ENCODE measurements at places on chromosomes 1 and 21.

DNA sequence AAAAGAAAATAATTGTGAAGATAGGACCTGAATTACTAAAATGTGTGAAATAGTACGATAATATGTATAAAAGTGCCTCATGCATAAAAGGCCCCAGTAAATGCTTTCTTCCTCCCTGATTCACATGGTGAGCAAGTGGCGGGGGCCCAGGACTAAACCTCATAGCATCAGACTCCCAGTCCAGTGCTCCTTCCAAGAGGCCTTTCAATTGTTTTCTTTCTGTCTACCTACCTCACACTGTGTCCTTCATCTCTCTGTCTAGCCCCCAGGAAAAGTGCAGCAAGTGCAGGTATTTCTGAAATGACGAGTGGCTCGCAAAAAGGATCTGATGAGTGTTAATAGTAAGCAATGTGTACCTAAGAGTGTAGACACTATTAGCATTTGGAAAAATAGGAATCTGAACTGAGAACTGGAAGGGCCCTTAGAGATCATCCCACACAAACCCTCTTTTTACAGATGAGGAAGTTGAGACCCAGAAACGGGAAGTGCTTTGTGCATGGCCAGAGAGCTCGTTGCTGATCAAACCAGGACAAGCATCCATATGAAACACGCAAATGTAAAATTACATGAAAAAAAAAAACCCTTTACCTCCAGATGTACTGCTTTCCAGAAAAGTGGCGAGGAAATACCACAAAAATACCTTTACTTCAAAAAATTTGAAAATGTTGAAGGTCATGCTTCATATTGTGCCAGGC lies 118.2 kb upstream of the HOOK1 start:
- DNase-seq, result no peak

DNA sequence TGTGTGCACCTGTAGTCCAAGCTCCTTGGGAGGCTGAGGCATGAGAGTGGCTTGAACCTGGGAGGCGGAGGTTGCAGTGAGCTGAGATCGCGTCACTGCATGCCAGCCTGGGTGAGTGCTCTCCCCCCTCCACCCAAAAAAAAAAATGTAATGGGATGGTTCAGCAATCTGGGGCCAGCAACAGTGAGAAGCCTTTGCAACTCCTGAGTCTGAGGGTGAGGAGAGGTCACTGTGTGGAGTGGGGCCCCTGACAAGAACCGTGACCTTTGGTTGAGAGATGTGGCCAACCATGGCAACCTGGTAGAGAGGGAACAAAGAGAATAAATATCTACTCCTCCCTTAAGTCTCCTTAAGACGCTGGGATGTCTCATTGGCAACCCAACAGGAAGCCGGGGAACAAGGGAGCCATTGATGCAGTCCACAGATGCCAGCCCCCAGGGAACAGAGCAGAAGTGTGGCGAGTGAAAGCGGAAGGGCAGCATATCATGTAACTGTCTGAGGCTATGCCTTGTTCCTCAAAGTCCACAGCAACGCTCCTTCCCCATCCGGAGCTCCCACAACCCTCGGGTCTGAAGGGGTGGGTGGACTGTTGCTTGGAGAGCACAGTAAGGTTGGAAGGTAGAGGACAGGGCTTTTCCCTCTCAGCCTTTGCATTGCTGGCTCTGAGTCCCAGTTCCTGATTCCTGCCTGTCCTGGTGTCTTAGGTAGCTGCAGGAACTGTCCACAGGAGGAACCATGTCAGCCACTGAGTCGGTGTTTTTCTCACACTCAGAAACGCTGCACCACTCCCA lies 8.3 kb downstream of the TRNP1 start:
- no peak for DNase-seq

DNA sequence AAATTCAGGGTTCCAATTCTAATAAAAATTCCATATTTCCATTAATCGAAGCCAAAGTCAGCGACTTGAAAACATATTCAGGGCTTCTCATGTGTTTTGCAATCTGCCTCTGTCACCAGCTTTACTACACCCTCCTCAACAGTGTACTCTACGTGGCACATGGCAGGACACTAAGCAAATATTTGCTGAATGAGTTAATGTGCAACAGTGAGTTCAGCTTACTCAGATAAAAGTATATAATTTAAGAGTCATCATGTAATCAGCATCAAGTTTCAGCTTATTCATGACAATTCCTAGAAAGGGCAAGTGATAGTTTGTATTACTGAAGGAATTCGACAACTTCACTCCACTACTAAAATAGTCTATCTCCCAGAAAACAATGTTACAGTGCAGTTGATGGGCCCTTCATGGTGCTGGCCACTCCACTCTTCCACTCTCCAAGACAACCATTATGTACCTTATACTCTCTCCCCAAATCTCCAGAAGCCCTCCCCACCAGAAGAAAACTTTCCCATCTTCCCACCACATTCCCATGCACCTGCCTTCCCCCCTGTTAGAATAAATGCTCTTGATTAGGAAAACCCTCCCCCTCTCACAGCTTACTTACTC lies 97.3 kb downstream of the TTLL7 start:
- DNase-seq, result no peak

- DNase-seq, result no peak
Observed at GRCh38 chr1:29644812-29645211, 408.5 kb downstream of the PTPRU start.

GRCh38 chr1:10730985-10731384 lies 65.5 kb downstream of the CASZ1 start:
- DNase-seq, result no peak

GRCh38 chr1:30291526-30291925 lies 431.9 kb downstream of the MATN1 start:
- no peak for DNase-seq

DNA sequence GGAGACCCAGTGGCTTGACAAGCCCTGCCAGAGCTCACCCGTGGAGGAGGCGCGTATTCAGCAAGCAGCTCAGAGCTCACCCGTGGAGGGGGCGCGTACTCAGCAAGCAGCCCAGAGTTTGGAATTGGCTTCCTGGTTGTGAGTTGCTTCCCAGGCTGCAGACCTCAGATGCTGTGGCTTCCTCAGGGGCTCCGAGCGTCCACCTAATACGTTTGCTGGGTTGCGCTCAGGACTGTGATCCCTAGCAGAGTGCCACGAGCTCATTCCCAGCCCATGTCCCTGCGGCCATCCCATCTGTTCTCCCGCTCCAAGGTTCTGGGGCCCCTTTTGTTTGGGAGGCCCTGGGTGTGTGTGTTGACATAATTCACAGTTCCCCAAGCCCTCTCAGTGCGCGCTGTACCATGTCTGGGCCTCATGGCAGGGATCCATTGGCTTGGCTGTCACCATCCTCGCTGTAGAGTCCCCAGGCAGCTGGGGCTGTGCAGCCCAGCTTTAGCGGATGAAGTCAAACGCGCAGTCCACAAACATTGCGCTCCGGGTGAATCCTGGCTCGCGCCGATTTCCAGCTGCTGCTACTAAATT lies 3.6 kb downstream of the AJAP1 start:
- DNase-seq, result no peak

GRCh38 chr1:200428482-200429205 lies 18.8 kb upstream of the ZNF281 start:
- DNase-seq, result no peak

GRCh38 chr1:198913667-198914066 lies 274.8 kb downstream of the PTPRC start:
- no peak for DNase-seq

GRCh38 chr21:39232861-39233291 lies 49.6 kb upstream of the PSMG1 start:
- DNase-seq, result no peak

GRCh38 chr1:6775261-6776043 lies 9.8 kb upstream of the CAMTA1 start:
- DNase-seq, result no peak

DNA sequence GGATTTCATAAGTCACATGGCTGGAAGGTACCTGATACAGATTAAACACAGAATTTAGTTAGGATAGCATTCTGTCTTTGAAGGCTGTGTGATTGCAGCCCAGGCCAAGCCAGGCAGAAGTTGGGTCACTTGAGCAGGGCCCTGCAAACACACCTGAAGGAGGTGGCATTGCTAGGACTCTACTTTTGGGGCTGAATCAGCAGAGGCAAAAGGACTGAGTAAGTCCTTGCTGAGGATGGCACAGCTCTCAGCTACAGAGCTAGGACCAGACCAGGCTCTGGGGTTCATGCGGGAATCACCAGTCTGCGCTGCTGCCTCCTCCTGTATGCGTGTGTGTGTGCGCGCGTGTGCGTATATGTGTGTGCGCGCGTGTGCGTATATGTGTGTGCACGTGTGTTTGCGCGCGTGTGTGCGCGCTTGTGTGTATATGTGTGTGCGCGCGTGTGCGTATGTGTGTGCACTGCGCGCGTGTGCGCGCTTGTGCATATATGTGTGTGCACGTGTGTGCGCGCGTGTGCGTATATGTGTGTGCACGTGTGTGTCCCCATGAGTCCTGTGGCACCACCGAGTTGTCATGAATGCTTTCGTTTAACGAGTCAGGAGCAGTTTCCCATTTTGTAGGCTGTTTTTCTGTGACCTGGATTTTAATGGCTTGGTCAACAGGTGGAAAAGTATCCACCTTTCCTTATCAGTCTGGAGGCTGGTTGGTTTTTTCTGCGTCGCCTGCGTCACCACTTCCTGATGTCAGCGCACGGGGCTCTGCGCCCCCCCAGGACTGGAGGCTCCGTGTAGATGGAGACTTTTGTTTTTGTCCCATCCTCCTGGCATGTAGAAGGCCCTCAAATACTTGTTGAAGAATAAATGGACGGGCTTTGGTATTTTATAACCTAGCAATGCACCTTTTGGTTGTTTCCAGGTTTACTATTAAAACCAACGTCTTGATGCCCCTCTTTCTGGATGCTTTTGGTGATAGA lies 34.7 kb downstream of the ADARB1 start:
- no peak for DNase-seq

GRCh38 chr1:113074237-113074636 lies 1.2 kb downstream of the LRIG2 start:
- DNase-seq, result no peak

DNA sequence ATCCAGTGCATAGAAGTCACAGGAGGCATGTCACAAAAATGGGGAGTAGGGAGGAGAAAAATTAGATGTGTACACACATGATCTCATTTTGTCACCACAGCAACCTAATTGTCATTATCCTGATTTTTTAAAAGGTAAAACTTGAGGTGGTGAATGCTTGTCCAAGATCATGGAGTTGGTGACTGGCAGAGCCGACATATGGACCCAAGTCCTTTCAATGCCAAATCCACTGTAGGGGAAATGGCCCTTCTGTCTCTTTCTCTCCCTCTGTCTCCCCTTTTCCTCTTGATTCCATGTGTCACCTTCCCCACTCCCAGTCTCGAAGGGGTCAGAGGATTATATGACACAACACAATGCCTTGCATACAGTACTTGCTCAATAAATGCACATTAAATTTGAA lies 65.7 kb upstream of the JUN start:
- DNase-seq, result no peak

DNA sequence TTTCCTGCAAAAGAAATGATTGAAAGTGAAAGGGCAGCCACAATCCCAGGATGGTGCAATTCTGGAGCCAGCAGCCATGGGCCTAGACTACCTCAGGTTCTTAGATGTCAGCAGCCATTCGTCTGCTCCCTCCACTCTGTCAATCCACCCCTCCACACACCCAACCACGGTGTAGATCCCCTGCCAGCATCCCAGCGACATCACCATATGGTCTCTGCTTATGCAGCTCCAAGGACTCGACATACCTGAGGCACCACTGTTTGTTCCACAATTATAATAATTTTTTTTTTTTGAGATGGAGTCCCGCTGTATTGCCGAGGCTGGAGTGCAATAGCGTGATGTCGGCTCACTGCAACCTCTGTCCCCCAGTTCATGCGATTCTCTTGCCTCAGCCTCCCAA lies 6.5 kb downstream of the SYNC start:
- DNase-seq, result no peak

- DNase-seq, result no peak
Observed at GRCh38 chr1:178908358-178908757, 37.5 kb upstream of the ANGPTL1 start.

GRCh38 chr1:184973272-184974055 lies 844 bp downstream of the NIBAN1 start:
- DNase-seq, result peak; percentile 17

DNA sequence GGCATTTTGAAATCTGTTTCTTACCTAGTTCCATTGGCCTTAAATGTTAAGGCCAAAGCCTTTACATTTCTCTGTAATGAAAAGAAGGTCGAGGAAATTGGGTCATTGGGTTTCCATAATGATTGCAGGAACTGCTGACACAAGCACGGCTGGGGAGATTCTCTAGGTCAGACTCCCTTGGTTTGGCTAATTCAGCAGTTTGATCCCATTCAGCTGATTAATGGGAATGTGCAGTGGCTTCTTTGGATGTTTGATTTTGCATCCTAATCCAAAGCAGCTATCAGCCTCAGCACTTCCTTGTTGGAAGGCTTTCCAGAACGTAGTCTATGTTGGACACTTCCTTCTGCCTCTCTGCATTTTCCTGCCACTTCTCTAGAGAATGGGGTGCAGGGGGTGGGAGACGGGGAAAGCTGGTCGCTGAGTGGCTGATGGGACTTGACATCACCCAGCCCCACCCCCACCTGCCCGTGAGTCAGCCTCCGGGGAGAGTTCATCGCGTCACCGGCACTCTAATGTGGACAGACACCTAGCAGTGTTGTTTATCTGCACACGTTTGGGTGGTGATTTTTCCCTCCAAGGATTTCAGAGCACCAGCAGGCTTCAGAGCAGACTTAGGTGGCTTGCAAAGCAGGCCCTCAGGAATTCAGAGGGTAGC lies 5.4 kb downstream of the PSEN2 start:
- DNase-seq, result no peak

DNA sequence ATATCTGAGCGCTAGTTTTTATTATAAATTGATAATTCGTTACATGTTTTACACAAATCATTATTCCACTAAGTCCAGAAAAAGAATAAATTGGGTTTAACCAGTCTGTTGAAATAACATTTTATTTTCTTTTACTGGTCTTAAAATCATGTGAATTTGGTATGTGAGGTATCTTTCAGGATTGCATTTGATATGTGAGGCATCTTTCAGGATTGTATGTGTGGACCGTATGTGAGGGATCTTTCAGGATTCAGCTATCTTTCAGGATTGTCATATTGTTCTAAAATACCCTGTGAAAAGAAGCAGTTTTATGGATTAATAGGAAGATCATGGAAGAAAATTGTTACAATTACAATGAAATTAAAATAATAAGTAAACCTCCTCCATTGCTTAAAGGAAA lies 42.9 kb downstream of the USP25 start:
- DNase-seq, result no peak

GRCh38 chr1:153633161-153633753 lies 609 bp upstream of the CHTOP start:
- no peak for DNase-seq

GRCh38 chr1:77926561-77927357 lies 38.3 kb downstream of the NEXN start:
- DNase-seq, result no peak

GRCh38 chr1:46423574-46424240 lies 29.6 kb downstream of the FAAH start:
- DNase-seq, result no peak

DNA sequence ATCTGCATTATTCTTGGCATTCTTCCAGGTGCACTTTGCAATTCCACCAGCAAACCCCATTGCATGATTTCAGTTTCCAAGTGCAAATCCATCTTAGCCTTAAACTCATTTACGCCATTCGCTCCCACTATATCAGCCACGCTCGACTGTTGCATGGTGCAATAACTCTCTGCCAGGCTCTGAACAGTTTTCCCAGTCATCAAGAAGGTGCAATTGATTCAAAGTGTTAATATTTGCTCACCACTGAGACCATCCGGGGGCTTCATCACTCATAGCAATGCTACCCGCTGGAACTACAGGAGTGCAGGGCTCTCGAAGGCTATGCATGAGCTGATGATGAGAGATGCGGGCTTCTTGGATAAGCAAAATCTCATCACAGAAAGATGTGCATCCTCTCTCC lies 488.2 kb downstream of the OMA1 start:
- DNase-seq, result no peak

Data from effector memory CD4-positive, alpha-beta T cell (primary cell).